ENCODE measurements at places on chromosomes 3 and 15. TPM values are rescaled to one million over a fixed set of nuclear protein-coding genes. Genes with fewer than 3 reads are reported as not detected.

Gene ARL13B
- total RNA-seq = 11.0 TPM

Gene HTR3E
- total RNA-seq = not detected

Gene CHST14
- 13.9 TPM for total RNA-seq

Gene WDR53
- 29.3 TPM for total RNA-seq

GRCh38 chr15:88624156-88624970 is 3.2 kb downstream of the AEN start:
- H3K4me1 ChIP-seq = peaks cover 74% of the 10 kb centered on the region
- H3K36me3 ChIP-seq = peaks cover 61% of the 10 kb centered on the region
- H3K27me3 ChIP-seq = no peaks in the 10 kb centered on the region
- H3K4me3 ChIP-seq = peak overlapping the region; percentile 85

DNA sequence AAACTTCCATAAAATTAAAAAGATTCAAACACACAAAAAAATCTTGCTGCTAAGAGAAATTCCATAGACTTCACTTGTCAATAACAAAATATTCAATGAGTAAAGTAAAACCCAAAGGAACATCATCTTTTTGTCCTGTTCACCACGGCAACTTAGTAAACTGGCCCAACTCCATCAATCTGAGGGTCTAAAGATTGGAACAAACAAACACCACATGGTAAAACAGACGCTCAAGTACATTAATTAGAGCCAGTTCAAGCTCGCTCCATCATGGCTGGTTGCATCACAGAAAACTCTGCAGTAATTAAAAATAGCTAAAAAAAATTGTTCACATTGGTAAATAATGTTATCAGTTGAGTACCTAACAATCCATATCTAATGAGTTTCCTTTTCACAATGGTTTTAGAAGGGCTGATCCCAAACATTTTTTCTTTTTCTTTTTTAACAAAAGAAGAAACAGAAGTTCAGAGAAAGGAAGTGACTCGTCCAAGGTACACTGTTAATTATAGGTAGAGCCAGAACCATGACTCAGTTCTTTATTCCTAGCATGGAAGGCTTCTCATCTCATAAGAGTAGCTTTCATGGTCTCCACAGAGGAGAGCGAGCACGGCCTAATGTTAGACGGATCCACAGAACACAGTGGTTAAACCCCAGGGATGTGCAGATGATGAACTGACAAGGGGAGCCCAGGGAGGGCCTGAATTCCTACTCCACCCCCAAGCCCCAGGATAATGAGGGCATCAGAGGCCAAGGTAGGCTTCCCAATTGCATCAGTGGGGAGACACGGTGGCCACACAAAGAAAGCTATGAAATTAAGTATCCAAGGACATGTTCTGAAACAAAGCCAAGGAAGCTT is 79.2 kb upstream of the ARHGEF3 start:
- no peak overlapping the region for H3K4me3 ChIP-seq
- H3K27me3 ChIP-seq = no peaks in the 10 kb centered on the region
- peaks cover 47% of the 10 kb centered on the region for H3K36me3 ChIP-seq
- no peak overlapping the region for H3K27ac ChIP-seq

- no peak overlapping the region for H3K27ac ChIP-seq
- no peaks in the 10 kb centered on the region for H3K27me3 ChIP-seq
- DNase-seq = no peak
- peaks cover 45% of the 10 kb centered on the region for H3K4me1 ChIP-seq
These were observed 41.6 kb downstream of the GSK3B start for GRCh38 chr3:120052677-120053076.

Gene COL7A1
- total RNA-seq = 1.4 TPM

- H3K4me3 ChIP-seq = no peak overlapping the region
- H3K27ac ChIP-seq = no peak overlapping the region
- no peaks in the 10 kb centered on the region for H3K4me1 ChIP-seq
- H3K27me3 ChIP-seq = no peaks in the 10 kb centered on the region
- no peaks in the 10 kb centered on the region for H3K36me3 ChIP-seq
These were observed 26.6 kb downstream of the ALDH1L1 start for GRCh38 chr3:126153695-126154360.

DNA sequence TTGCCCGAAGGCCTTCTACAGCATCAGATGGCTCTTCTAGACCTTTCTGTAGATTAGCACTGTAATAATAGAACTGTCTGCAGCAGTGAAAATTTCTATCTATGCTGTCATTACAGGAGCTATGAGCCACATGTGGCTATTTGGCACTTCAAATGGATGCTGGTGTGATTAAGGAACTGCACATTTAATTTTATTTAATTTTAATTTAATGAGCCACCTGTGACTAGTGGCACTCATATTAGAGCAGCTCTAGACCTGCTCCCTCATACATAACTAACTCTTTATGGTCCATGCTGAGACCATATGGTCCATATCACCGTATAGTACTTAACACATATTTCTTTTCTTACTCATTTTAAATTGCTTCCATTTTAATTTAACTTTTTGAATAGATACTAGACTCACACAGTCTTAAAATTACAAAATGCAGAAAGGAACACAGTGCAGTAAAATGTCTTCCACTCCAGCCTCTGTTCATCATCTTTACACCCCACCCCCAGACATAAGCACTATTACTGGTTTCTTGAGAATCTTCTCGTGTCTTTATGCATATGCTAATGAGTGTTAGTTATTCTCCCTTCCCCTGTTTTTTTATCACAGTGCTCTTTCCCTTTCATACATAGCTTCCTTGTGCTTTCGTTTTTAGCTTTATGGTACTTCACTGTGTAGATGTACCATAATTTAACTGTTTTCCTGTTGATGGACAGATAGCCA is 9.6 kb downstream of the LSM3 start:
- DNase-seq = no peak
- H3K4me3 ChIP-seq = no peak overlapping the region
- H3K27me3 ChIP-seq = no peaks in the 10 kb centered on the region
- H3K4me1 ChIP-seq = peaks cover 37% of the 10 kb centered on the region

DNA sequence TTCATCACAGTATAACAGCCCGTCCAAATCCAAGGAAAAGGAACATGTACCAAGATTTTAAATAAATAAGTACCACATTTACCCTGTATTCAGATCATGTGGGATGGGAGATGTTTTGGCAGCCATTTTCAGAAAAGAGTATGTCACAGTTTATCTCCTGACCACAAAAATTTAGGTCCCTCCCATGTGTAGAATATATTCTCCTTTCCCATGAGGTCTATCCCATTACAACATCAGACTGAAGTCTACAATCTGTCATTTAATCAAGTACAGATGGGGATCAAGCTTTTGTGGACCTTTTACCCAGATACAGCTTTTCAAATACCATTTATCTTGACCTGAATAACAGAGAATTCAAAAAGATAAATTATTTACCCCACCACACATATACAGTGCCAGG is 444.5 kb downstream of the PLOD2 start:
- H3K27me3 ChIP-seq = no peaks in the 10 kb centered on the region
- no peaks in the 10 kb centered on the region for H3K36me3 ChIP-seq
- no peak overlapping the region for H3K27ac ChIP-seq
- DNase-seq = no peak

Gene ACKR4
- not detected for total RNA-seq

Gene GRK7
- not detected for total RNA-seq

DNA sequence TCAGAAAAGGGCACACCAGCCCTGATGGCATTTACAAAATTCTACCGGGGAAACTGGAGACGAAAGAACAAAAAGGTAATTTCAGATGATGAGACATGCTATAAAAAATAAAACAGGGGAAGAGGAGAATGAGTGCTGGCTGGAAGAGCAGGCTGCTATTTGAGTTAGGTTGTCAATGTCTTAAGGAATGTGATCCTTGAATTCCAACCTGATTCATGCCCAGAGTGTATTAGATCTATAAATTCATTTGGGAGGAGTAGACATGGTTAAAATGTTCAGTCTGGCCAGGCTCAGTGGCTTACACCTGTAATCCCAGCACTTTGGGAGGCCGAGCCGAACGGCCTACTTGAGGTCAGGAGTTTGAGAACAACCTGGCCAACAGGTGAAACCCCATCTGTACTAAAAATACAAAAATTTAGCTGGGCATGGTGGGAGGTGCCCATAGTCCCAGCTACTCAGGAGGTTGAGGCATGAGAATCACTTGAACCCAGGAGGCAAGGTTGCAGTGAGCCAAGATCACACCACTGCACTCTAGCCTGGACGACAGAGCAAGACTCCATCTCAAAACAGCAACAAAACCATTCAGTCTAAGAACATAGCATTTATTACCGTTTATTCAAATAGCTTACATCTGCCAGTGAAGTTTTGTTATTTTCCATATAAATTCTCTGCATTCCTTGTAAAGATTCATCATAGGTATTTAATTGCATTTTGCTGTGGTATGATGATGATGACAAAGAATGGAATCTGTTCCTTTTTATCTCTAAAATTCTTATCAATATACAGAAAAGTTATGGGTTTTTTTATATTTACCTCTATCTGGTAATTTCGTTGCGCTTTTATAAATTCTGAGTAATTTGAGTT is 126.7 kb upstream of the NR2E3 start:
- H3K36me3 ChIP-seq = no peaks in the 10 kb centered on the region
- peaks cover 16% of the 10 kb centered on the region for H3K4me1 ChIP-seq
- no peak overlapping the region for H3K4me3 ChIP-seq

Gene STXBP5L
- total RNA-seq = not detected

GRCh38 chr15:100720406-100720967 is 118.1 kb downstream of the ASB7 start:
- peaks cover 4% of the 10 kb centered on the region for H3K27me3 ChIP-seq
- H3K36me3 ChIP-seq = no peaks in the 10 kb centered on the region
- no peaks in the 10 kb centered on the region for H3K4me1 ChIP-seq
- H3K27ac ChIP-seq = no peak overlapping the region
- no peak overlapping the region for H3K4me3 ChIP-seq

DNA sequence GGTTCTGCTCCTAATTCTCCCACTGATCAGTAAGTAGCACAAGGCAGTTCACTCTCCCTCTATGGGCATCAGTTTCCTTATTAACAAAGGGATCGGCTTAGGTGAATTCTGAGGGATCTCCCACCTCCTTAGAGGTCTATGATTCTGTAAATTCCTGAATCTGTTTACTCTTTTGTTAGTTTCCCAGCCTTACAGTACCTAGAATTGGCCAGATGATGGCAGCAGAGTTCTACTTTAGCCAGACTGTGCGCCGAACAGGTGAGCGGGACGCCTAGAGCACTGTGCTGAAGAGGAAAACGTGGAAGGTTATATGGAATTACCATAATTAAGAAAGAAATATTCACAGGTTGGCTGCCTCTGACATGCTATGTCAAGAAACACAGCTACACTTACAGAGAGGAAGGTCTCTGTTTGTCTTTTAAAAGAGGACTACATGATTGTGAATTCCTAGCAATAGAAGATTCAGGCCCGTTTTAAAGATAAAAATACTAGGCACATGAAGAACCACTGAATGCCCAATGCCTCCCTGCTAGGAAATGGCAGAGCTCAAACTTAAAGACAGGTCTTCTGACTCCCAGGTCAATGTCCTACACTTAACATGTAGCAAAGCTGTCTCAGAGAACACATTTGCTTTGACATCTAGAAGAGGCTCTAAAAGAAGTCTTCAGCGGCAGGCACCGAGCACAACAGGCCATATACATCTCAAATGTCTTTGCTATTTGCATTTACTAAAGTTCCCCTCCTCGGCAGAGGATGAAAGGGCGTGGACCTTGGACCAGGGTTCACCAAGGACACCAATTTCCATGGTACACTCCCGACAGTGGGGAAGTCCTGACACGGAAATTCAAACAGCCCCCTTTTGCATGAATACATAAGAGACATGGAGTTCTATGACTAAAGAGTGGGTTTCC is 259.9 kb downstream of the FGF12 start:
- H3K36me3 ChIP-seq = no peaks in the 10 kb centered on the region
- H3K4me3 ChIP-seq = no peak overlapping the region
- peak; percentile 50 for DNase-seq

DNA sequence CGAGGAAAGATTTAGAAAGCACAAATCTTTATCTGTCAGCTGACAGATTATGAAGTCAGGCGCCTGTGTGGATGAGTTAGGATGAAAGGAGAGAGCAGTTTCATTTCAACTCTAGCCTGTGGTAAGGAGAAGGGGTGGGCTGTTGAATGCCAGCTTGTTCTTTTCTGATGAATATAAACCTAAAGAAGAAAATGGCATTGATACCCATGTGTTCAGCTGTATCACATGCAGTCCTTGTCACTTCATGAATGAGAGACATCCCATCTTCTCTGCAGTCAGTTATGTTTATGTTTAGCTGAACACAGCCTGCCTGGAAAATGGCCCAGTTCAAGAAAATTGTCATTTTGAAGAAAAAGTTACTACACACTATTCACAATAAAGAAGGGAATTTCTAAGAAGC is 345.7 kb upstream of the RBMS3 start:
- no peaks in the 10 kb centered on the region for H3K27me3 ChIP-seq
- peaks cover 24% of the 10 kb centered on the region for H3K4me1 ChIP-seq
- peak overlapping the region; percentile 54 for H3K27ac ChIP-seq
- no peaks in the 10 kb centered on the region for H3K36me3 ChIP-seq
- no peak overlapping the region for H3K4me3 ChIP-seq

GRCh38 chr15:71716990-71717389 is 93.4 kb upstream of the NR2E3 start:
- H3K36me3 ChIP-seq = no peaks in the 10 kb centered on the region
- no peaks in the 10 kb centered on the region for H3K4me1 ChIP-seq
- H3K4me3 ChIP-seq = no peak overlapping the region
- H3K27ac ChIP-seq = no peak overlapping the region
- peaks cover 18% of the 10 kb centered on the region for H3K27me3 ChIP-seq
- no peak for DNase-seq

Gene DPPA2
- not detected for total RNA-seq

DNA sequence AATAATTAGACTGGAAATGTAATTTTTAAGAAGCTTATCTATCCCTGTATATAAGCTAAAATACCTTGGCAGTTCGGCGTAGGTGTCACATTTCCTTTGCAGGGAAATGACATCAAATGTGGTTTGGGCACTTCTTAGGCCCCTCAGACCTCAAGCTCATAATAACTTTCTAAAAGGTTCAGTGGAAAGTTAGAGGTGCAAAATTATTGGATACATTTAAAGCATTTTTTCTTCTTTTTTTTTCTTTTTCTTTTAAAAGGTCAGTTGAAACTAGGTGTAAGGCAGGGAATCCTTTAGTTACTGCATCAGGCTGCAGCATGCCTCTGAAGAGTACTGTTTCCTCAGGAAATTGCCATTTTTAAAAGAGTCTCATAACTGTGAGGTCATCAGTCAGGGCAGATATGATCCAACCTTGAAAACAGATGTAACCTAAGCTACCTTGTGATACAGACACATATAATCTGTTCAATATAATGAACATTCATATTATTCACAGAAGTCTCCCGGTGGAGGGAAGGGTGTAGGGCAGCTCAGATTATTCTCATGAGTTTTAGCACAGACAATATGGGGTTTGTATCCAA is 4.8 kb downstream of the SACM1L start:
- H3K4me1 ChIP-seq = peaks cover 63% of the 10 kb centered on the region
- peaks cover 65% of the 10 kb centered on the region for H3K36me3 ChIP-seq
- peak; percentile 40 for DNase-seq
- H3K4me3 ChIP-seq = peak overlapping the region; percentile 58
